Fibroblast of the aortic adventitia (primary cell): ENCODE measurements at places on chromosomes 5 and 9. TPM values are rescaled to one million over a fixed set of nuclear protein-coding genes. Genes with fewer than 3 reads are reported as not detected.

Gene AHRR
- 8.8 and 31.9 TPM in 2 replicates for total RNA-seq

Gene SARDH
- total RNA-seq = 0.18 and 2.9 TPM in 2 replicates

Gene TMEM171
- total RNA-seq = 0.90 and 13.1 TPM in 2 replicates

Gene PPP3R2
- total RNA-seq = not detected in 2 replicates

Gene SLCO6A1
- not detected in 2 replicates for total RNA-seq

Gene TAL2
- not detected in 2 replicates for total RNA-seq

Gene ACTBL2
- not detected in 2 replicates for total RNA-seq

Gene GHR
- total RNA-seq = 4.3 and 6.0 TPM in 2 replicates
